ENCODE measurements at places on chromosomes 7 and 10. TPM values are rescaled to one million over a fixed set of nuclear protein-coding genes. Genes with fewer than 3 reads are reported as not detected.

NEUROD6 gene
- not detected for total RNA-seq

KIAA1217 gene
- 3.5 TPM for total RNA-seq

CALML5 gene
- not detected for total RNA-seq

RELN gene
- total RNA-seq = 0.29 TPM

C10orf67 gene
- 0.53 TPM for total RNA-seq

CHST15 gene
- total RNA-seq = 12.7 TPM

GJD4 gene
- not detected for total RNA-seq

SPDYE2B gene
- not detected for total RNA-seq

FAM131B gene
- 1.2 TPM for total RNA-seq

AKR1C4 gene
- not detected for total RNA-seq

NCAPG2 gene
- total RNA-seq = 21.9 TPM

SHTN1 gene
- total RNA-seq = 1.6 TPM

ASAH2 gene
- 0.71 TPM for total RNA-seq

GCK gene
- total RNA-seq = 2.7 TPM

MSRB2 gene
- total RNA-seq = 33.5 TPM

CDK1 gene
- total RNA-seq = 51.2 TPM

EBF3 gene
- under 0.01 TPM for total RNA-seq
